Tibial nerve (tissue), 4 donors: ENCODE measurements at places on chromosomes 13 and 19.

GRCh38 chr19:47230054-47230920 lies 712 bp downstream of the BBC3 start:
- peak; percentile 57 for DNase-seq

DNA sequence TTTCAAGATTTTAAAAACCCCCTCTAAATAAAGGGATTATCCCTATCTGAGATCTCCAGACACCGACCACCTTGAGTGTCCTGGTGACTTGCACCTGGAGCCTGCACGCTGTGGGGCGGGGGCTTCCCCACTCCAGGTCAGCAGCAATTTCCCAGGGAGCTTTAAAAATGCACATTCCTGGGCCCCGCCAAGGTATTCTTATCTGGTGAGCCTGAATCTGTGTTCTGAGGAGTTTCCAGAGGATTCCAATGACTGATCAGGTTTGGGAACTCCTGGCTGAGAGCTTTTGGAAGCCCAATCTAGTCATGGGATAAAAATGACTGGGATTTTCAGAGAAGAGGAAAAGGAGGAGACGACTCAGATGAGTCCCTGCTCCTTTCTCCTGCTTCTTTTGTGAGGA lies 66.1 kb downstream of the FGF9 start:
- no peak for DNase-seq

DNA sequence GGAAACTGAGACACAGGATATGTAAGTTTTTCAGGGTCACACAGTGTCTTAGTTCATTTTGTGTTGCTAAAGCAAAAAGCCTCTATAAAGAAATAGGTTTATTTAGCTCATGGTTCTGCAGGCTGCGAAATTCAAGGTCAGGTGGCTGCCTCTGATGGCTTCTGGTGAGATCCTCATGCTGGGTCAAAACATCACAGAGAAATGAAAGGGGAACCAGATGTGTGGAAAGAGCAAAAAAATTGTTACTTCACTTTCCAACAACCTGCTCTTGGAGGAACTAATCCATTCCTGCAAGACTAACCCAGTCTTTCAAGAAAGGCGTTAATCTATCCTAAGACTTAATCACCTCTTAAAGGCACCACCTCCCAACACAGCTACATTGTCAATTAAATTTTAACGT lies 64.2 kb upstream of the UBL3 start:
- no peak for DNase-seq

GRCh38 chr13:106416645-106417044 lies 118.8 kb downstream of the EFNB2 start:
- no peak for DNase-seq

- no peak for DNase-seq
Measured at GRCh38 chr13:30394751-30395191, 27.5 kb upstream of the UBE2L5 start.
